ENCODE measurements at places on chromosomes 6 and 20.

- no peak overlapping the region for H3K27ac ChIP-seq
- no peaks in the 10 kb centered on the region for H3K4me1 ChIP-seq
- peak; percentile 88 for DNase-seq
These were observed 278.4 kb downstream of the LRFN2 start for GRCh38 chr6:40308533-40309306.

- no peak overlapping the region for H3K27ac ChIP-seq
- no peak overlapping the region for H3K4me3 ChIP-seq
- no peaks in the 10 kb centered on the region for H3K36me3 ChIP-seq
- no peaks in the 10 kb centered on the region for H3K4me1 ChIP-seq
- DNase-seq: peak; percentile 63
- no peaks in the 10 kb centered on the region for H3K27me3 ChIP-seq
These were observed 10.2 kb downstream of the UBE3D start for GRCh38 chr6:83055366-83055964.

DNA sequence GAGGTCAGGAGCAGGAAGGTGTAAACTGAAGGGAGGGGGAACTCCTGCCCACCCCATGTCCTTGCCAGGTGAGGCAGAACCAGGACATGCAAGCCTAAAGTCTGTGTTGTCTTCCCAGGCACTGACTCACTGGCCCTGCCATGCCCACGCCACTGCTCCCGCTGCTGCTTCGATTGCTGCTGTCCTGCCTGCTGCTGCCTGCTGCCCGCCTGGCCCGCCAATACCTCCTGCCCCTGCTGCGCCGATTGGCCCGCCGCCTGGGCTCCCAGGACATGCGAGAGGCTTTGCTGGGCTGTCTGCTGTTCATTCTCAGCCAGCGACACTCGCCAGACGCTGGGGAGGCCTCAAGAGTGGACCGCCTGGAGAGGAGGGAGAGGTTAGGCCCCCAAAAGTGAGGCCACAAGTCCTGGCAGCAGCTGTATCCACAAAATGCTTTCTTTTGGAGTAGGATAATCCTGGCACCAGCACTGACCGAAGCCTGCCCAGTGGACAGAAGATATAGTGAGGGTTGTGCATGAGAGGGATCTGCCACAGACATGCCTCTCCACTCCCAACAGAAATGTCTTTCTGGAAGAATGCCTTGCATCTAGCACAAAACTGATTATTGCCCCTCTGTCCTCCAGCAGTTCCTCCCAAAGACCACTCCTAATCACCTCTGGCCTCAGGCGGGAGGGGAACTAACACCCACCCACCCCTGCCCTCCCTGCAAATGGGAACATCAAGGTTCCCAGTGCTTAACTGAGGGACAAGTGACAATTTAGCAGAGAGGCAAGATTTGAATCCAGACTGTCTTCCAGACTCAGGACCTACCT lies 812 bp downstream of the MYMX start:
- H3K27ac ChIP-seq: no peak overlapping the region
- no peaks in the 10 kb centered on the region for H3K36me3 ChIP-seq
- H3K4me1 ChIP-seq: peaks cover 30% of the 10 kb centered on the region

DNA sequence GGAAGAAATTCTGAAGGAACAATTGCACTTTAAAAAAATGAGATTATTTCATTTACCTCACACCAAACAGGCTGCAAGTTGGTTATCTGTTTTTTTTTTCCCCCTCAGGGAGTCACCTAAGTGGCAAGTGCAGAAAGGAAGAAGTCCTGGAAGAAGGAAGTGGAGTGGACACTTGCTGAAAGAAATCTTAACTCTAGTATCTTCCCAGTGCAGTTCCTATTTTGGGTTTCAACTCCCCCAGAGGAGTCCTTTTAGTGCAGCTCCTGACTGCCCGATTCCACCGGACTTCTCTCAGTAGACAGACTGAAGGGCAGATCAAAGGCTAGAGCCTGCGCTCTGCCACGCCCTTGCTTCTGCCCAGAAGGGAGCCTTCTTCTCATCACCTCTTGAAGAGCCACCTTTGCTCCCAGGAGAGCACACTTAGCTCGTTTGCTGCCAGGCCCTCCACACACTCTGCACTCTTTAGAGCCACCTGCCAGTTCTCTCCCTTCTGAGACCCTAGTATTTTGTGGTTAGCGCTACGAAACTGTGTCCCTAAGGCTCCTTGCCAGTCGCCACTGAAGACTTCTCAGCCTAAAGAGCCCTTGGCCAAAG lies 4.9 kb downstream of the MTCL3 start:
- H3K36me3 ChIP-seq: peaks cover 28% of the 10 kb centered on the region
- no peak overlapping the region for H3K27ac ChIP-seq
- H3K4me1 ChIP-seq: peaks cover 51% of the 10 kb centered on the region

DNA sequence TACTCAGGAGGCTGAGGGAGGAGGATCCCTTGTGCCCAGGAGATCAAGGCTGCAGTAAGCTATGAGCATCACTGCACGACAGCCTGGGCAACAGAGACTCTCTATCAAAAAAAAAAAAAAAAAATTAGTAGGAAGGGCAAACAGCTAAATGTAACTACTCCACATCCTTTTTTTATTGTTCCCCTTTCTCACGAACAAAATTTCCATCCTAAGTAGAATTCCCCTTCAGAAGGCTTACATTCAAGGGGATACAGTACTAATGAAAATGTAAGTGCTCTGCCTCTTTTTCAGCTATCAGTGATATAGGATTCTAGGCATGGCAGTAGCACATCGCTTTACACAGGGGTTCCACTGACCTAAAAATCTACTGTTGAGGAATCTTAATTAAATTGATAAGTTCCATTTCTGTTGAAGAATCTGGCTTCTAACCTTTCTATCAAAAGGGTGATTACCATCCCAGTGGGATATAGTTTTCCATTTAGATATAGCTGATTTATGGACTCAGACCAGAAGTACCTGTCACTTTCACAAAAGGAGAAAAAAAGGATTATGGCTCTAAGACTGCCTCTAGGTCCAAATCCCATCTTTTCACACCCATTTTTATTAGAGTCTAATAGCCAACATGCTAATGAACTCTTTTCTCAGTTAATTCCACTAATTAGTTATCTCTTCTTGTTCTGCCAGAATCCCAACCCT lies 2.6 kb downstream of the B4GALT5 start:
- H3K27ac ChIP-seq: no peak overlapping the region
- H3K4me1 ChIP-seq: peaks cover 51% of the 10 kb centered on the region
- H3K27me3 ChIP-seq: no peaks in the 10 kb centered on the region
- H3K36me3 ChIP-seq: no peaks in the 10 kb centered on the region
- peak overlapping the region; percentile 92 for H3K4me3 ChIP-seq

DNA sequence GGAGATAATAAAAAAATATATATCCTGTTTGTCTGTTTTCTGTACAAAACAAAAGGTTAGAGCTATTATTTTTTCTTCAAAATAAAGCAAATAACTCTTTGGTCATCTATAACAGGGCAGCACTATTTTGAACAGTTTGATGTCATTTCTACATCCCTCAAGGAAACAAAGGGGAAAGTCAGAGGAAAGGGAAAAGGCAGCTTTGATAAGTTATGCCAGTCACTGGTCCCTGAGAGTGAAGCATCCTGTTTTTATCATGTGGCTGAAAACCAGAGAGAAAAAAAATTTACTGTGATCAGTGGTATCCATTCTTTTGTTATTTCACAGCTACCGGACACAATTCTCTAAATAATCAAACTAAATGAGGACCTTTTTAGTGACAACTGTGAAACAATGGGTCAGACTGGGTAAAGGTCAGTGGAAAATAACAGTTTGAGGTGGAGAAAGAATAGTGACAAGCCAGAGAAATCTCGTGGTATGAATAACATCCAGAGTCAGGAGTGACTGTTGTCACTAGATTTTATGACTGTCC lies 356.0 kb downstream of the HDGFL1 start:
- no peaks in the 10 kb centered on the region for H3K36me3 ChIP-seq
- H3K27me3 ChIP-seq: no peaks in the 10 kb centered on the region
- peak overlapping the region; percentile 85 for H3K27ac ChIP-seq
- H3K4me1 ChIP-seq: peaks cover 69% of the 10 kb centered on the region
- no peak for DNase-seq
- no peak overlapping the region for H3K4me3 ChIP-seq

DNA sequence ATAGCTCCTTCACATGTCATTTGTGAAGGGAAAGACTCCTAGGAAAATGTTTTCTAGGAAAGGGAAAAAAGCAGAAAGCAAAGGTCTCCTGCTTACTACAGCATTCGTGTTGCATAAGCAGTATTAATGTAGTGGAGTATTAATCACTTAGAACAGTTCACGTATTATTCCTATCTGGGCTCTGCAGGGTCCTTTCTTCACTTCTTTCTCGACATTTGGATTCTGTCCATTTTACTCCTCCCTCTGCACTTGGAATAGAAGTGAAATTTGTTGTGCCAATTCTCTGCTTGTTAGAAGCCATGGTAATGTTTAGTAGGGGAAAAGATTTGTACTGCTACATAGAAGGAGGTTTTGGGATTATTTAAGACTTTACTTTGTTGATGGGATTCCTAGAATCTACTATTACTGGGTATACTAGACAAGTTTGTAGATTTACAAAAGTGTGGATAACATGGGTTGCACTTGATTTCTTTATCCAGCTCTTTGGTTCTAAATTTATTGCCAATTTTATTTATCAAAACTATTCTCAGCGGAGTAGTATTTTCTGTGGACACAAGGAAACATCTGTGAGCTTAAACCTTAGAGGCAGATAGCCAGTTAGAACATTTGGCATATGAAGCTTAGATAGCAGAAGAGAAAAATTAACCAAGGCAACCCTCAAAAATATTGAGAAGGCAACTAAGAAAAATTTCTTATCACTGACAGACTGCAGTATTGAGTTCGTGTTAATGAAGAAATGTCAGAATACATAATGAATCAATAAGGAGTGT lies 108.4 kb upstream of the ESR1 start:
- no peak overlapping the region for H3K4me3 ChIP-seq
- no peak for DNase-seq
- no peaks in the 10 kb centered on the region for H3K4me1 ChIP-seq
- H3K27me3 ChIP-seq: peaks cover 12% of the 10 kb centered on the region
- H3K36me3 ChIP-seq: no peaks in the 10 kb centered on the region

- no peaks in the 10 kb centered on the region for H3K27me3 ChIP-seq
- H3K36me3 ChIP-seq: no peaks in the 10 kb centered on the region
- peak overlapping the region; percentile 87 for H3K4me3 ChIP-seq
These were observed 527 bp downstream of the NFKBIL1 start for GRCh38 chr6:31547727-31548543.

DNA sequence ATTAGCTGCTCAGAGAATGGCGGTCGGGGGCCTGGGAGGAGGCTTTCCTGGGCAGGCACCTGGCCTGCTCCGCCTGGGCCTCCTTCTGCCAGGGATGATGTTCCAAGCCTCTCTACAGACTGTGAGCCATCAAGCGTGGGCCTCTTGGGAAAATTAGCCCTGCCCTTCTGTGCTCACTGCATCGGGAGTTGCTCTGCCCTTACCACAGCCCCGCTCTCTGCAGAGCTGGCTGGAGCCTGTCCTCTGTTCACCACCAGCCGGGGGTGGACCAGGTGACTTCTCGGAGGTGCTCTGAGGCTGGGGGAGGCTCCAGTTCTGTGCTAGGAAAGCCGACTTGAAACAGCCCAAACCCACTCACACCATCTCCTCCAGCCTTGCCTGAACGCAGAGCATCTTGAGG lies 24.2 kb downstream of the MDGA1 start:
- no peak overlapping the region for H3K4me3 ChIP-seq
- no peak overlapping the region for H3K27ac ChIP-seq
- H3K27me3 ChIP-seq: no peaks in the 10 kb centered on the region
- no peak for DNase-seq
- no peaks in the 10 kb centered on the region for H3K36me3 ChIP-seq

- H3K36me3 ChIP-seq: no peaks in the 10 kb centered on the region
- no peaks in the 10 kb centered on the region for H3K27me3 ChIP-seq
- no peak overlapping the region for H3K27ac ChIP-seq
- no peak overlapping the region for H3K4me3 ChIP-seq
- H3K4me1 ChIP-seq: no peaks in the 10 kb centered on the region
These were observed 237.8 kb downstream of the SYNE1 start for GRCh38 chr6:152399399-152399798.

DNA sequence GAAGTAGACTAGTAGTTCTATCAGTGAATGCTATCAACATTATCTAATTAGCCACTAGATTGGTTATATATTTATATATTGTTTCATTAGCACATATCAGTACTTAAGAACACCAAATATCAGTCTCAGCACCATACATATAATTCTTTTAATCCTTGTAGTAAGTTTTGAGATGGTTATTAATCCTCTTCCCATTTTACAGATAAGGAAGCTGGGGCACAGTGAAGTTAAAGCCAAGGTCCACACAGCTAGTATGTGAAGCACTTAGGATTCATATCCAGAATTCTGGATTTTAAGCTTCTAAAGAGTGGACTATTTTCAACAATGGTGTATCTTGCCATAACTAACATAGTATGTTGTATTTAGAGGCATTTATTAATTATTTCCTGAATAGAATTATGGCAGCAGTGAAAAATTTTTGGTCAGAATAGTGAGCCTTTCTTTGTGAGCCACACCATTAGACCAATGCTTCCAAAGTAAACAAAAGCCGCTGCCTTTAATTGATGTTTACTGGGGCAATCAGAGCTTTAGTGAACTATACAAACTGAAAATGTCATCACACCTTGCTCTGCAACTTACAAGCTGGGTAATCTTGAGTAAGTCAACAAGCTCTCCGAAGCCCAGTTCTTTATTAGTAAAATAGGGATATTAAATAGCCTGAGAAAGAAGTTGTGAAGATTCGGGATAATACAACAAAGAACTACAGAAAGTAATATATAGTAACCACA lies 41.9 kb upstream of the HBS1L start:
- peaks cover 13% of the 10 kb centered on the region for H3K27me3 ChIP-seq
- H3K4me3 ChIP-seq: no peak overlapping the region
- DNase-seq: no peak
- no peaks in the 10 kb centered on the region for H3K4me1 ChIP-seq
